ENCODE measurements at places on chromosomes 7 and 10.

DNA sequence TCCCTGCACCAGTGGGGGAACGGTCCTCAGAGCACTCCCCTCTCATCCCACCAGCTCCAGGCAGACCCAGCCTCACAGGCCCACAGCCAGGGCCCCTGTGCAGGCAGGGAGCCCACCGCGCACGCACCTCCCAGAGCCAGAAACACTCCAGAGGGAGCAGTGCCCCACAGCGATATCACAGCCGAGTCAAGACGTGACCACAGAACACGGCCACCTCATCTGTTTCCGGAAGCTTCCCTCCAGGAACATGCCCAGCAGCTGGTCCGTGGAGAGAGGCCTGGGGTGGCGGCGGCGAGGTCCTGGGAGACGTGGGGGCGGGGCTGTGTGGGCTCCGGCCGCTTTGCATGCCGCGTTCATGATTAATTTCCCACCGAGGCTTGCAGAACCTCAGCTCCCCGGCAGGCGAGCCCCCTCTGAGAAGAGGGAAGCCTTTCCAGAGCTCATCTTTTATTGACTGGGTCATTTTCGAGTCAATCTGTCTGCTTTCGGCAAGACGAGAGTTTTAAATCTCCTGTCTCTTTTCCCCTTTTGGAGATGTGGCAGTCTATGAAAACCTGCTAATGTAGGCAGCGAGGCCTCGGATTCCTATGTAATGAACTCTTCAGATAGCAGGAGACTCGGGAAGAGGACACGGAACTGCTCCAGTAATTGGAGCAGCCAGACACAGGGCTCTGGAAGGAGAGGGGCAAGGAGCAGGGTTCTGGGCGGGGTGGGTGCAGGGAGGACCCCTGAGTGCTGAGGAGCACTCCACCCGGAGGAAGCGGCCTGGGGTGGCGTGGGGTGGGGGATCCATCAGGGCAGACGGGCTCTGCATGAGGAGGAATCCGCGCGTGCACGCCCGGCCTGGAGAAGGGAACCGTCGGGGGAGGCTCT lies 242.8 kb downstream of the ELFN1 start:
- no peak for DNase-seq

GRCh38 chr10:67098461-67098860 lies 172.6 kb downstream of the LRRTM3 start:
- DNase-seq = no peak

- no peak for DNase-seq
Observed at GRCh38 chr7:29328045-29328444, 133.5 kb downstream of the CHN2 start.

- no peak for DNase-seq
Observed at GRCh38 chr10:72890086-72890485, 3.5 kb upstream of the OIT3 start.

DNA sequence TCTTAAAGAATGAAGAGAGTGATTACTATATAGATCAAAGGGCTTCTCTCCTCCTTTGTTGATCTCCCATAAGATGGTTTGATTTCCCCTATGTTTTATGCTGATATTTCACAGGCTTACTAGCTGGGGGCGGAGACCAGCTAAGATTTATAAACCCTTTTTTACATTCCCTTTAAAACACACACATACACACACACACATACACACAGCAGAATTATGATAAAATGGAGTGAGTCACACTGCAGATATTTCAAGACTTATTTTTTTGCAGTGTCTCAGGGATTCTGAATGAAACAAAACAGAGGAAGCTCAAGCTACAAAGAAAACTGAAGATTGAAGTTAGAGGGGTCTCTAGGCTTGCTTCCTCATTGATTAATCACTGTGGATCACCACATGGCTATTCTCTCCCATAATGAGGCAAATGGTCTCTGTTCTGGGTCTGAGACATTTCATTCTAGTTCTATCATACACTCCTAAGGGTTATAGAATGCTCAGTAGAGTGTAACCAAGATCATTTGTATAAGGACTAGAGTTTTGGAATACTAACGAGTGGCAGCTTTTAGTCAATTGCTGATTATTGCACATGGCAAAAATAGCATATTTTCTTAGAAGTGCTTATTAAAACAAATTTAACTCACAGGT lies 18.6 kb downstream of the INA start:
- no peak for DNase-seq

DNA sequence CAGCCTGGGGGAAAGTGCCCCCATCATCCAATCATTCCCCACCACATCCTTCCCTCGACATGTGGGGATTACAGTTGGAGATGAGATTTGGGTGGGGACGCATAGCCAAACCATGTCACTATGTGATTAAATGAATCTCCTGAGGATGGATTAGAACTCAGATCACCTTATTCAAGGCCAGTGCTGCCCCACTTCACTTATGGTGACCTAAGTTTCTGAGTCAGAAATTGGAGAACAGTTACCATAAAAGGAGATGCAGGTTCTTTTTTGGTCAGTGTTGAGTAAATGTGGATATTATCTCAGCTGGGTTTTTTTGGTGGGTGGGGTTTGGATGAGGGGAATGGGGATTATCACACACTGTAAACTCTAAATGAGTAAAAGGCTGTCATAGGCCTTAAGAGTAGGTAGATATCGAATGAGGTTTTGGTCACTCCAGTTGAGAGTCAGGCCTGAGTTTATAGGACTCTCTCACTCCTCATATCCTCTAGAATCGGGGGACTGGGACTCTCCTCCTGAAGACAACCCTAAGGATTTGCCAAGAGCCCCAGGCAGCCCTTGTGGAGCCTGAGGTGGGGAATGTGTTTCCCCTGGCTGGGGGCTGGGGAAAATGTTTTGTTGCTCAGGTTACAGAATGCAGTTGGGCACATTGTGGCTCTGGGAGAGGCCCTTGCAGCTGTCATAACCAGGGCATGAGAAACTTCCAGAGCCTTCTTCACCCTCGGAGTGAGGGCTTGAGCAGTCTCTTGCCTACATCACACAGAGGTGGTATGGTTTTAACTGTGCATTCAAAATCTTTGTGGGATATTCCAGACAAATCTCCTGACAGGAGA lies 213.0 kb downstream of the BAMBI start:
- no peak for DNase-seq

GRCh38 chr10:62037166-62037831 lies 135.8 kb downstream of the ARID5B start:
- no peak for DNase-seq

GRCh38 chr7:32803406-32804141 lies 88.0 kb downstream of the KBTBD2 start:
- no peak for DNase-seq

DNA sequence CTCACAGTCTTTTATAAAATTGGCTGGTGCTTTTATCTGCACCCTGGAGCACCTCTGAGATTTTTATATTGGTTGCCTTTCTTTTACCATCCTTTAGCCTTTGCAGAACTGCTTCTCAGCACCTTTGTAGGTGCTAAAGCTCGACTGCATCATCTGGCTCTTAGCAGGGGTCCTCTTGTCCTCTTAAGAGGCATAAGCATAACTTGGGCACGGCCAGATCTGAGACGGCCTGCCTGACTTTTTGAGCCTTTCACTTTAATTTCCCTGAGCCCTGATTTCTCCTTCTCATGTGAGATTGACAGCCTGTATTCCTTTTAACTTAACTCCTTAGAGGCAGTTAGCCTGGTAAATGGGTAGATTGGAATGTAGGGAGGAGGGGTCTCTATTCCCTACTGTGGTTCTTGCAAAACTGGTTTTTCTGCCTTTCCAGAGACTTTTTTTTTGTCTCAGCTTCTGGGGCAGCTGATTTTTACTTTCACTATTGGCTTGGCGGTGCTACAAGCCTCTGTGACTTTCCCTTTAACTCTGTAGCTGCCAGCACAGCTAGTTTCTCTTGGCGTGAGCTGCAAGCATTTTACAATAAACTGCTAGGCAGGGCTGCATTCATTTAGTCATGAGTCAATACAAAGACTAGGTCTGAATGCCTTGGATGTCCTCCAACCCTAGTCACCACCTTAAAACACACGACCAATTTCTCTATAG lies 24.0 kb downstream of the ZPBP start:
- DNase-seq = no peak

- no peak for DNase-seq
Observed at GRCh38 chr10:14947268-14947667, 6.6 kb downstream of the DCLRE1C start.

DNA sequence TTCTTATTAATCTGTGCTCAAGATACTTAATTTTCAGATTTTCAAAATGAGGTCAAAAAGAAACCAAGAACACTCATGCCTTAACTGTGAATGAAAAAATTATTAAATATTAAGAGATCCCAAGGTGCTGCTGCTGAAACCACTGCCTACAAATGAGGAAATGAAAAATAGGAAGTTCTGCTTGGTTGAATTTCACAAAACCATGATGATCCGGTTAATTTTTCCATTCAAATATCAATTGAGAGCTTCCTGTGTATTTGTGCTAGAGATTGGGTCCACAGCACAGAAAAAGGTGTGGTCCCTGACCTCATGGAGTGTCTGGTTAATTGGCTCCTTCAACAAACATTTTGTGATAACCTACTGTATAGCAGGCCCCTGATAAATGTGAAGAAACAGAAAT lies 132.7 kb upstream of the YAE1 start:
- DNase-seq = no peak

DNA sequence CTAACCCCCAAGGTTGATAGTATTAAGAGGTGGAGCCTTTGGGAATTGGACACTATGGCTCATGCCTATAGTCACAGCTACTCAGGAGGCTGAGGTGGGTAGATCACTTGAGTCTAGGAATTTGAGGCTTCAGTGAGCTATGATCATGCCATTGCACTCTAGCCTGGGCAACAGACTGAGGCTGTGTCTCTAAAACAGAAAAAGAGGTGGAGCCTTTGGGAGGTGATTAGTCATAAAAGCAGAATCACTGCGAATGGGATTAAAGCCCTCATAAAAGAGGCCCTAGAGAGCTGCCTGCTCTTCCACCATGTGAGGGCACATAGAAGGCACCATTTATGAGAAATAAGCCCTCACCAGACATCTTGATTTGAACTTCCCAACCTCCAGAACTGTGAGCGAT lies 81.9 kb downstream of the SKAP2 start:
- no peak for DNase-seq

GRCh38 chr10:63376560-63377304 lies 89.0 kb downstream of the JMJD1C start:
- DNase-seq = no peak

DNA sequence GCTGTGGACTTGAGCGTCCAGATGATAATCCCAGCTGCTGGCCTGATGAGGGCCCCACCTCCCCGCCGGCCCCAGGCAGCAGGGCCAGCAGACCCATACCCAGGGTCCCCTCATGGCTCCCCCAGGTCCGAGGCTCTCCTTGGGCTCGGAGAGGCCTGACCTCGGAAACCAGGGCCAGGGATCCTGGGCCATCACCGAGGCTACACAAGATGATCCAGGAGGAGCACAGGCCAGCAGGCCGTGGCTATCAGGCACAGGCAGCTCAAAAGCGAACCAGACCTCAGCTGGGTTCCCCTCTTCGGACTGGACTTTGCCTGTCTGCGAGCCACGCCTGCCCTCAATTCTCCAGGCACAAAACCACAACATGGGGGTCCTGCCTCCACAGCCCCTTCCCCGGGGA lies 17.4 kb downstream of the PDGFA start:
- no peak for DNase-seq

GRCh38 chr7:7772397-7772821 lies 54.0 kb upstream of the RPA3 start:
- DNase-seq = peak; percentile 34

DNA sequence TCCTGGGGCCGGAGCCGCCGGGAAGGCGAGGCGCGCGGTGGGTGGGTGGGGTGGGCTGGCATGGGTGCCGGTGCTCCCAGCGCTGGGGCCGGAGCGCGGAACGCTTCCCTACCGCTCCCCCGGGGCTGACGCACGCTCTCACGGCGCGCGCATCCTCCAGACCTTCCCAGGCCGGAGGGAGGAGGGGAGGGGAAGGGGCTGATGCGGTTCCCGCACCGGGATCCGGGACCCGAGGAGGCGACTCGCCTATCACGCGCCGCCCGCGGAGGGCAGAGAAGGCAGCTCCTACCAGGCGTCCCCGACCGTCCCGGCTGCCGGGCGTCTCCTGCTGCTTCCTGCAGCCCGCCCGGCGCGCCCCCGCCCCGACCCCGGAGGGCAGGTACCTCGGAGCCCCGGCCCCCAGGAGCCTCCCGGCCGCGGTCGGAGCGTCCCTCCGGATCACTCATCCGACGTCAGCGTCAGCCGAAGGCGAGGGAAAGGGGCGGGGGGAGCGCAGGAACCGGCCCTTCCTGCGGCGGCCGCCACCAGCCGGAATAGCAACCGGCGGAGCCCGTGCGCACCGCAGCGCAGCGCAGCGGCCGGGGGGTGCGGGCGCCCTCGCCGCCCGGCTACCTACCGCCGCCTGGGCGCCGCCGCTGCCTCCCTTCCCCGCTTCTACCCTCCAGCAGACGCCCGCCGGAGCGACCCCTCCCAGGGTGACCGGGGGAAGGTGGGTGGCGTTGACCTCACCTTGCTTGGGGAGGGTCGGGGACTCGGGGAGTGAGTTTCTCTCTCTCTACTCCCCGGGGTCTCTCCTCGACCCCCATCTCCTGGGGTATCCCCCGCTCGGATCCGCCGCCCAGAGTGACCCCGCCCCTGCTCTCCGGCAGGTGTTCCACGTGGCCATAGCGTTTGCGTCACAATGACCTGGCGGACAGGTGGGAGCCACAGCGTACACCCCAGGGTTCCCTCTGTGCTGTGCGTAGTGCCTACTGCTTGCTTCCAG lies at the start of gene ICA1:
TSS of gene ICA1 (minus strand) at position 457 of the 985 bp plus-strand sequence. CDS start 26,241 bp downstream, outside the sequence.
- no peak for DNase-seq

- no peak for DNase-seq
Observed at GRCh38 chr10:29719281-29719675, 84.5 kb upstream of the SVIL start.

DNA sequence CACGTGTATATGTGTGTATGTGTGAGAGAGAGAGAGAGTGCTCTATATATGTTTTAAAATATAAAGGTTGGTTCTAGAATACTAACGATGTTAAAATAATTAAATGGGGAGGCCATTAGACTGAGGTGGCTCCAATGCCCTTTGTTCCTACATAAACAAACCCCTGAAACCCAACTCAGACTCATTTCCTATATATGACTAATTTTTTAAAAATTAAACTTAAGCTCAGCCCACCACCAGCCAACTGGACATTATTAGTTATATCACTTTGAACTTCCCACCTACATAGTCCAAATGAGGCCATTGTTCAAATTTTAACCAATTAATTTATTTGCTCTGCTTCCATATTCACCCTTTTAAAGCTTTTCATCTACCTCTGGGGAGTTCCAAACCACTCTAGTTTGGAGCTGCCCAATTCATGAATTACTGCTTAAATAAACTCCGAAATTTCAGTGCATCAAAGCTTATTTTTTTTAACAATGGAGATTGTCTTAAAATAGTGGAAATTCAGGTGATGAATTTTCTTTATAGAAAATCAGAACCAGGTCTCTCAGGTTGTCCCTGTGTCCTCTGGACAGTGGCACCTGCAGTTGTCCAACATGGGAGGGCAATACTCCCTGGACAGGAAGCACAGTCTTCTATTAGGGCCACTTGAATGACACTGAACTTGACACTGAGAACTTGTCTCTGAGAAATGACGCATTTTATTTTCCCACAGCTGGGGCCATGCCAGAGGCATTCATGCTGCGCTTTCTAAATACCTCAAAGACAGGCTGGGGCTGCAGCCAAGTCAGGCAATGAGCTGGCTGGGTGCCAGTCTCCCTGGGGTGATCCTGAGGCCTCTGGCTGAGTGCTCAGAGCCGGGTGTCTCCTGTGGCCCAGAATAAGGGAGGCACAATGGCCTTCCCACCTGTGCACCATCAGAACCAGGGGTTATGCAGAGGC lies 109.5 kb upstream of the TMEM72 start:
- peak; percentile 83 for DNase-seq
